NCI-H2081 (cell line): ENCODE measurements at places on chromosomes 13 and 19.
A peak's percentile ranks its signal among the peaks of the same experiment; 100 is the strongest.

DNA sequence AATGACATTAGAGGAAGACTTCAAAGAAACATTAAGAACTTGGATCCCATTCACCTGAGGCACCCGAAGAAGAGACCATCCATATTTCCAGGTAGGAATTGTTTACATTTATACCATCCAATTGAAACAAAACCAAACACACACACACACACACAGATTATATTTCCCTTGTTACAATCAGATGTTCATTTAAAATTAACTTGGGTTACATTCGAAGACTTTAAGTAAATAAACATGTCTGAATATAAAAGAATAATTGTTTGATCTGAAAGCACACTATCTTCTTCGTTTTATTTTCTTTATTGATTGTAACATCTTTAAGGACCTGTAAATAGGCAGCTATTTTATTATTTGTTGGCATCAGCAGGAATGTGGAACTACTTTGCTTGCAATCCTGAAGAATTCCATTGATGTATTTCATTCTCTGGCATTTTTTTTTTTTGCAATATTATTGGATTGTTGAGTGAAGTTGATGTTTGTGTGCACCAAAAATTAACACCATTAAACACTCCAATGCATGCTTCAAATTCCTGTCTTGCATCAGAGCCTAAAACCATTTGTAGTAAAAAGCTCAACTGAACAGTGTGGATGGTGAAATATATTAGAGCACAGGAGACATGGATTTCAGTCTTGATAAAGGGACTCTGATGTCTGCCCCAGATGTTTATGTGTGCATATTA lies 85.3 kb upstream of the FRY start:
- no peak for DNase-seq

- DNase-seq = no peak
Observed at GRCh38 chr19:33796164-33796875, at the start of gene KCTD15. Gene KCTD15, plus strand, starts transcription at chr19:33796870. Its CDS starts 3,585 bp downstream, at chr19:33800455.

GRCh38 chr19:40519352-40520322 lies 52.8 kb downstream of the SPTBN4 start:
- peak; percentile 12 for DNase-seq

DNA sequence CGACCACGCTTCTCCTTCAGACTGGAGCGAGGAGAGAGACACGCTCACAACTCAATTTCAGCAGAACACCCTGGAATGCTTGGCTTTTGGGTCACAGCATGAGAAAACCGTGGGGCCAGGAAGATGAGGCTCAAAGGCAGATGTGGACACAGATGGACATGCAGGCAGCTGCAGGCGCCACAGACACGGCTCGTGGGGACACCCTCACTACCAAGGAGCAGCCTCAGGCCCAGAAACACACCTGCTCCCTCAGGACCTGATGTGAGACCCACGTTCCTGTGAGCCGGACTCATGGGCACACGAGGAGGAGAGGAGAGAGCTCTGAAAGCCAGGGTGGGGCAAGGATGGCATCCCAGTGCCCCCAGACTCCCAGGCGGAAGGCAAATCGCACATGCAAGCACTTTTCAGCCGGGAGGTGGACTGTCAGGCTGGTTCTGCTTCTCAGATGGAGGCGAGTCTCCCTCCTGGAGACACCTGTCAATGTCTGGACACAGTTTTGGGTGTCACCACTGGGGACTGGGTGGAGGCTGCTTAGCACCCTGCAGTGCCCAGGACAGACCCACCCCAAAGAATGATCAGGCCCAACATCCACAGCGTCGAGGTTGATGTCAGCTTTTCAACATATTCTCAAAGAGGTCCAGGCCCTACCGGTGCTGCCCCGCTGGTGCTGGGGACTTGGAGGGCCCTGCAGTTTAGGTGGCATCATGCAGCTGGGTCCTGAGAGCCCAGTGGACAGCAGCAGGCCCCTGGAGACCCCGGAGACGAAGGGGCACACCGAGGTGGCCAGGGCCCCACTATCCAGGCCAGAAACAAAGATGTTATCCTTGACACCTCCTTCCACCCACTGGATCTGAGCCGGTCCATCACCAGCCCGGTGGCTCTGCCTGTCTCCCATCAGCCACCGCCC lies 2.3 kb downstream of the ABHD17A start:
- DNase-seq = no peak

- no peak for DNase-seq
Observed at GRCh38 chr13:97214921-97215320, 7.2 kb upstream of the MBNL2 start.

GRCh38 chr19:45527731-45528130 lies 20.5 kb downstream of the VASP start:
- DNase-seq = no peak
